ENCODE measurements at places on chromosomes 7 and 10. TPM values are rescaled to one million over a fixed set of nuclear protein-coding genes. Genes with fewer than 3 reads are reported as not detected.

MMP21 gene
- not detected for total RNA-seq

FRMPD2 gene
- total RNA-seq, result not detected

ELFN1 gene
- not detected for total RNA-seq

LIPN gene
- not detected for total RNA-seq

SPDYE9 gene
- total RNA-seq, result not detected

SPDYE6 gene
- total RNA-seq, result not detected

SYT15 gene
- 0.30 TPM for total RNA-seq

PGAM2 gene
- 0.24 TPM for total RNA-seq

Data from activated naive CD4-positive, alpha-beta T cell treated with anti-CD3 and anti-CD28 coated beads for 36 hours (primary cell).